ENCODE measurements at places on chromosomes 3 and 15.

- DNase-seq, result no peak
These were observed 96.3 kb downstream of the ZNF385D start for GRCh38 chr3:21654662-21655061.

DNA sequence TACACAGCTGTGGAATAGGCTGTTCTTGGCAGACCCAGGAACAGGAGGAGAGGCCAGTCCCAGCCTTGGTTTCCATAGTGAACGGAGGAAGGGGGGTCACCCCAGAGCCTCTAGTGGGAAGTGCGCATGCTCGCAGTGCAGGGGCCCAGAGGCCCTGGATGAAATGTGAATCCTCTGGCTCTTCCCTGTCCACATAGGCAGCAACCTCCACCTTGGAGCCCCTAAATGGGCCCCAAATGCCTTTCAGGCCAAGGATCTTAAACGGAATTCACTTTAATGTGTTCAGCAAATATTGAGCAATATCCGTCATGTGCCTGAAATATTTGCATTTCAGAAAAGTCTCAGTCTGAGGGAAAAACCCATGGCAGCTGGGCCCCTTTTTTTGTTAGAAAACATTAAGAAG, 3.3 kb upstream of the NDN start:
- DNase-seq, result peak; percentile 81

- DNase-seq, result no peak
These were observed 68.4 kb downstream of the DPH6 start for GRCh38 chr15:35477312-35478262.

DNA sequence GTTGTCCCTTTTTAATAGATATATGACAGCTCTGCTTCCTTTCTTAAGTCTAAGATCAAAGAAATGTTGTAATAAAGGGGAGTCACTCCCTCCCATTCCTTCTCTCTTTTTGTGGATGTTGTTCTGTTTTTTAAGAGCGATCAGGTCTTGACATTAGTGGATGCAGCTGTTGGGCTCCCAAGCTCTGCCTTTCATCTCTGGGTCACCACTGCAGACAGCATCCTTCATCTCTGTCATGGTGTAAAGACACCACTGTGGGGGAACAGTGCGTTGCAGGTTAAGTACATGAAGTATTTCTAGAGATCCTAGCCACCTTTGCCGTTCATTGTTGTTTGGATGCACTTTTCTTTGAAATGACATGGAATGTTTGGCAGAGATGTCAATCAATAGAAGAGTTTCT, 17.7 kb downstream of the FNDC3B start:
- DNase-seq, result no peak

- DNase-seq, result no peak
These were observed 24.7 kb downstream of the GPR15 start for GRCh38 chr3:98556164-98557130.

GRCh38 chr3:68751888-68752287, 180.5 kb downstream of the TAFA4 start:
- DNase-seq, result no peak

DNA sequence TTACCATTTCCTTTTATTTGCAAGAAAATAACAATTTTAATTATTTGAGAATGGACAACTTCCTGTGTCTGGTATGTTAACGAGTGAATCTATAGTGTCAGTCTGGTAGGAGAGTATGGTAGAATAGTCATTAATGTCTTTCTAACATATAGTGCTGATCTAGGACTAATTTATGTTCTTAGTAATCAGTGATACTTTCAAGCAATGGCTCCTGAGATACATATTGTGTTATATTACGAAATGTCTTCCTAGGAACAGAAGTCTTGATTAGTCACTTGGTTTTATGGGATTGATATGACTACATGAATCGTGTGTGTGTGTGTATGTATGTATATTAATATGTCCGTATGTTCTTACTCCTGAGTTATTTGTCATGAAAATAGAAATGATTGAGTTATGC, 66.6 kb upstream of the PAQR5 start:
- DNase-seq, result no peak

DNA sequence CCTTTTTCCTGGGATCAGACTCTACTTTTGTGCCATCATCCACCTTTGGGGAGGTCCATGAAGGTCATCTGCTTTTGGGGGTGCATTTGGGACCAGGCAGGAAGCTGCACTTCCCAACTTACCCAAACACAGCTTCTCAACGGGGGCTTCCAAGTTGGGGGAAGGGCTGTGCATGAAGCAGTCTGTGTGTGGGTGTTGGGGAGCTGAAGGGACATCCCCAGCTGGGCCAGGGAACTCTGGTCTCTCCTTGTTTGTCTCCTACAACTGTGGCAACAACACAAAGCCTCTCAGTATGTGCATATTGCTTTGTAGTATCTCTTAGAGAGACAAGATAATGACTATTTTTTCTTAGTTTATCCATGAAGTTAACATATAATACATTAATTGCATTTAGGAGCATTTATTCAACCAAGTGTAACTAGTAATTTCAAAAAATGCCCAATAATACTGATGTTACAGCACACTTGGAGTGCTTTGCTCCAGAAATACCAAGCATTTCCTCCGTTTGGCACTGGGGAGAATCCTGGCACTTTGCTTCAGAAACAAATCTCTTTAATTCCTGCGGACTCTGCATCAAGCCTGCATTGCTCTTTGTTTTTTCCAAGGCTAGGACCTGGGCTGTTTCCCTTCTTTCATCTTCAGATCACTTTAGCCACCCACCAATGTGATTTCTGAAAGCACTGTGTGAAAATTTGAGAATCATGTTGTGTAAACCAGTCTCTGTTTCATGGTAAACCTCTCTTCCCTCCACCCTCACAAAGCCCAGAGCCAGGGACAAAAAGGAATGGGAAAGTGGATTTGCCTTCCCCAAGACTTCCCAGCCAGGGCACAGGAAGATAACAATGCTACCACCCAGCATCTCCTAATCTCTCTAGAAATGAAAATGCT, 126.2 kb upstream of the PFN2 start:
- no peak for DNase-seq

DNA sequence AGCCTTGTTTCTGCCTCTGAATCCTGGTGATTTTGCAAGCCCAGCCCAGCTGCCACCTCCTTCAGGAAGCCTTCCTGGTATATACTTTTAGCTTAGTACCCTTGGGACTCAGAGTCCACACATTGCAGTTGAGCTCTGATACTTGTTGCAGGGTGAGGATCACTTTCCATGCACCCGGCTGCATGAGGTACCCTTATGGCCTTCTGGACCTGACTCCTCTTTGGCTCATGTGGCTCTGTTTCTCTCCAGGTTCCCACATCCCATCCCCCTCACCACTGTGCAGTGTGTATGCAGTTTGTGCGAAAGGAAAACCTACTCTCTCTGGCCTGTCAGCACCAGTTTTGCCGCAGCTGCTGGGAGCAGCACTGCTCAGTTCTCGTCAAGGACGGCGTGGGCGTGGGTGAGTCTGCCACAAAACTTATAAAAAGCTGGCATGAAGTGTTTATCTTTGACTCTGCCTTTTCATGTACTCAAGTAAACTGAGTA, 23.1 kb upstream of the P4HTM start:
- no peak for DNase-seq

- no peak for DNase-seq
These were observed 121.4 kb downstream of the FBLN2 start for GRCh38 chr3:13670292-13670691.

DNA sequence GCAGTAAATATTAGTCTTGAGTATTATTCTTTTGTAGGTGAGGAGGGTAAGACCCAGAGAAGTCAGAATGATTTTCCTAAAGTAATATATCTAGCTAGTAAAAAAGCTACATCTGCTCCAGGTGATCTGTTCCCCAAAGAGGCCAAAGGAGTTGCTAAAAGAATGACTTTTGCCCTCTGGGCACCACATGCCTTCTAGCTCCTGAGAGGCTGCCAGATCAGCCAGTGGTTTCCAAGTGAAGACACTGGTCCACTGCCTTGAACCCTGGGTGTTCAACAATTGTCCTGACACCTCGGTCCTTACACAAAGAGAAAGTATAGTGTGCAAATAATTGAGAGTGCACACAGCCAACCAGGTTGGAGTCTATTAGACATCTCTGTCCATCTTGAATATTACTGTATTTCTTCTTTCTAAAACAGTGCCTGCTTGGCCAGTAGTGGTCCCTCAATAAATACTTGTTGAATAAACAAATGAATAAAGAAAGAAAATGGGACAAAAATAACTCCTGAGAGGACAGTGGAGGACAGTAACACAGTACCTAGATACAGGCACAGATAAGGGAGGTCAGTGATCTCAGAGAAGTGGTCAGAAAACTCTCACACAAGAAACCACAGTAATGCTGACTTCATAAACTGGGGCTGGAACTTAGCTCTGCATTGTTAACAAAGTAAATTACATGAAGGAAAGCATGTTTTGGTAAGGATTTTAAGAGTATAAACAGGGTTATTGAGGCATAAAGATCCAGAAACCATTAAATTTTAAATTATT, 56.6 kb upstream of the CSTA start:
- DNase-seq, result no peak

DNA sequence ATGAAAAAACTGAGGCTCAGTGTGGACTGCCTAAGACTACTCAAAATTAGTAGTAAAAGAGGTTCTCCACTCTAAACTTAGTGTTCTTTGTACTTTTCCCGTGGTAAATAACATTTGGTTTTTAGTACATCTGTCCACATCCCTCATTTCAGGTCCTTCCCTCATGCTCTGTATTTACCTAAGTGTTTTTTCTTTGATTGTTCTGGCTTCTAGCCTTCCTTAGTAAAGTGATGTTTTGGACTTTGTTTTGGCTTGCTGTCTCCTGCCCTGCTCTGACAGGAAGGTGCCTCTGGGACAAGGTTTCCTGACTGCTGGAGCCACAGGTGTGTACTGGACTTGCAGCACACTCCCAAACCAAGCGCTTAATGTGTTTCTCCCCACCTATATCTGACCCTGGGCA, 29.9 kb upstream of the ALDH1A2 start:
- DNase-seq, result no peak

DNA sequence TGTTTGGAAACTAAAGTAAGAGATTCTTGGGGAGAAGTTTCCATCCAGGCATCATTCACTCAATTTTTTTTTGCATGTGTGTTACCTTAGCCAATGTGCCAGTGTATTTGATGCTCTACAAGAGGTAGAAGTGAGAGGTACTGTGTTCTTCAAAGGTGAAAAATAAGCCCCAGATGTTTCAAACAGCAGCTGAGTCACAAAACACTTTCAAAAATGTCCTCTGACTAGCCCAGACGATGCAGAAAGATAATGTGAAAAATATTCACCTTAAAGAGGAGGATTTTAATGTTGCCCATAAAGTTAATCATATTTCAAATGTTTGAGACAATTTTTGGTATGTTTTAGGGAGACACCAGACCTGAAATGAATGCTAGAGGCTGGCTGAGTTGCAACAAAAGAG, 107.7 kb upstream of the RASGRP1 start:
- DNase-seq, result no peak

GRCh38 chr3:11371747-11372146, 99.5 kb downstream of the ATG7 start:
- DNase-seq, result no peak

DNA sequence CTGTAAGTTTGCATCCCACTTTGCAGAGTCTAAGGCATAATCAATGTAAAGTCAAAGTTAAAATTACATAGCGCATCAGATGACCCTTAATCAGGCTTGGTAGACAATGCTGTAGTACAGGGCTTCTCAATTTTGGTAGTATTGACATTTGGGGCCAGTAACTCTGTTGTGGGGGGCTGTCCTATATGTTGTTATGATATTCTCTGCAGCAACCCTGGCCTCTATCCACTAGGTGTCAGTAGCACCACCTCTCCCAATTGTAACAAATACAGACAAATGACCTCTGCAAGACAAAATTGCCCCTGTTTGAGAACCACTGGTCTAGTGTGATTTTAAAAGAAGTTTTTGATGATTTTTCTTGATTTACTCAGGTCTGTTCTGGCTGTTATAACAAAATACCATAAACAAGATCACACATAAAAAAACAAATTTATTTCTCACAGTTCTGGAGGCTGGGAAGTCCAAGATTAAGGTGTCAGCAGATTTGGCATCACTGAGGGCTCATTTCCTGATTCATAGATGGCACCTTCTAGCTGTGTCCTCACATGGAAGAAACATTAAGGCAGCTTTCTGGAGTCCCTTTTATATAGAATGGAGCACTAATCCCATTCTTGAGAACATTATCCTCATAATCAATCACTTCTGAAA, 37.6 kb upstream of the SLC9A9 start:
- DNase-seq, result no peak

- no peak for DNase-seq
These were observed 1.4 kb upstream of the DIS3L start for GRCh38 chr15:66291816-66292570.

DNA sequence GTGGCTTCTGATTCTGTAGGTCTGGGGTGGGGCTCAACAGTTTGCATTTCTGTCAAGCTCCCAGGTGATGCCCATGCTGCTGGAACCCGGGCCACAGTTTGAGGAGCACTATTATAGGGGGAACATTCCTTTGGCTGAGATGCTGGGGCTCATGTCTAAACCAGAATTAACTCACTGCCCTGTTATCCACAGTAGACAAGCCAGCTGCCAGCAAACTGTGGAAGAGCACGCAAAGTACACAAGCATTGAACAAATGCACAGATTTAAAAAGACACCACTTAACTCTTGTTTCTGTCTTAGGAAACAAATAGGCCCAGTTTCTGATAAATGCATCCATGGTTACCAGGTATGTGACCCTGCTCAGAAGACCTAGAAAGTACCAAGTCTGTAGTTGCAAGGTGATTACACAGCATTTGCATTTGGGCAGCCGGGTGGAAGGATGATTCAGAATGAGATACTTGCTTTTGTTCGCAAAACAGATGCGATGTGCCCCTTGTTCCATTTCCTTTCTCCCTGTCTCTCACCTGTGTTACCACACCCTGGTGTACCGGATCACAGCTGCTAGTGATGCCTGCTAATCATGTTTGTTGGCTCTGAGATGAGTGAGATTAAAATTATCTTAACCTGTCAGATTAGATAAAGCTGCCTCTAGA, 12.4 kb downstream of the GYG1 start:
- DNase-seq, result no peak

GRCh38 chr3:191334346-191334893, 4.1 kb upstream of the UTS2B start:
- DNase-seq, result no peak

- no peak for DNase-seq
These were observed 458.1 kb downstream of the TBL1XR1 start for GRCh38 chr3:176739159-176739558.

- DNase-seq, result no peak
These were observed 9.2 kb downstream of the EIF3J start for GRCh38 chr15:44545913-44546802.

DNA sequence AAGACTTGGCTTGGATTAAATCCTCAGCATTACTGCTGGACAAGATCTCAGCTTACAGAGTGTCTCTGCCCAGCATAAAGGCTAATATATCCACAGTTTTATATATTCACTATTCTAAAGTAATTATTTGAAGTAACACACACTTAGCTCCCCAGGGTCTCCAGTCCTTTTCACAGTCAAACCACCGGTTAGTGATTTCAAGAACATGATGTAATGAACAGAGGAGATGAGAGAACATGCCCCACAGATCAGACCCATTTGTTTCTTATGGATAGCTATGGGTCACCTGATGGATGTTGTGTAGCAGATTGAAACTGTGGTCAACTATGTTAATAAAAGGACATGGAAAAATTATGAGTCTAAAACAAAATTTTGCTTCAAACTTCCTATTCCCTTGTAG, 44.8 kb upstream of the MRPL3 start:
- DNase-seq, result no peak

- no peak for DNase-seq
These were observed 60.1 kb downstream of the SLCO3A1 start for GRCh38 chr15:91913560-91913959.

Measured in right cardiac atrium (tissue), 5 donors.